CD4-positive, alpha-beta T cell treated with Interferon alpha-2 for 1 hour (primary cell): ENCODE measurements at places on chromosomes 2 and 18.

GRCh38 chr2:17076533-17076932, 410.9 kb upstream of the CYRIA start:
- DNase-seq: no peak

DNA sequence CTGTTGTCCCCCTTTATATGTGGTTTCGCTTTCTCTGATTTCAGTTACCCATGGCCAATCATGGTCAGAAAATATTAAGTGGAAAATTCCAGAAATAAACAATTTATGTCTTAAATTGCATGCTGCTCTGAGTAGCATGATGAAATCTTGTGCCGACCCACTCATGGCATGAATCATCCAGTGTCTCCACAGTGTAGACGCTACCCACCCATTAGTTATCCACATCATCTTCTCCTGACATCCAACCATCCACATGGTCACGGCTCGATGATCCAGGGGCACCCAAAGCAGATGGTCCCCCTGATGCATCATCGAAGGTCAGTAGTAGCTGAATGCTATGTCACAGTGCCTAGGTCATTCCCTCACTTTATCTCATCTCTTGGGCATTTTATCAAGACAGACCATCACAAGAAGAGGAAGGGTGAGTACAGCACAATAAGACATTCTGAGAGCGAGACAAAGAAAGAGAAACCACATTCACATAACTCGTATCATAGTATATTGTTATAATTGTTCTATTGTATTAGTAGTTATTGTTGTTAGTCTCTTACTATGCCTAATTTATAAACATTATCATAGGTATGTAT, 44.1 kb upstream of the ACKR3 start:
- no peak for DNase-seq

GRCh38 chr2:213086050-213086449, 65.4 kb downstream of the IKZF2 start:
- DNase-seq: no peak

DNA sequence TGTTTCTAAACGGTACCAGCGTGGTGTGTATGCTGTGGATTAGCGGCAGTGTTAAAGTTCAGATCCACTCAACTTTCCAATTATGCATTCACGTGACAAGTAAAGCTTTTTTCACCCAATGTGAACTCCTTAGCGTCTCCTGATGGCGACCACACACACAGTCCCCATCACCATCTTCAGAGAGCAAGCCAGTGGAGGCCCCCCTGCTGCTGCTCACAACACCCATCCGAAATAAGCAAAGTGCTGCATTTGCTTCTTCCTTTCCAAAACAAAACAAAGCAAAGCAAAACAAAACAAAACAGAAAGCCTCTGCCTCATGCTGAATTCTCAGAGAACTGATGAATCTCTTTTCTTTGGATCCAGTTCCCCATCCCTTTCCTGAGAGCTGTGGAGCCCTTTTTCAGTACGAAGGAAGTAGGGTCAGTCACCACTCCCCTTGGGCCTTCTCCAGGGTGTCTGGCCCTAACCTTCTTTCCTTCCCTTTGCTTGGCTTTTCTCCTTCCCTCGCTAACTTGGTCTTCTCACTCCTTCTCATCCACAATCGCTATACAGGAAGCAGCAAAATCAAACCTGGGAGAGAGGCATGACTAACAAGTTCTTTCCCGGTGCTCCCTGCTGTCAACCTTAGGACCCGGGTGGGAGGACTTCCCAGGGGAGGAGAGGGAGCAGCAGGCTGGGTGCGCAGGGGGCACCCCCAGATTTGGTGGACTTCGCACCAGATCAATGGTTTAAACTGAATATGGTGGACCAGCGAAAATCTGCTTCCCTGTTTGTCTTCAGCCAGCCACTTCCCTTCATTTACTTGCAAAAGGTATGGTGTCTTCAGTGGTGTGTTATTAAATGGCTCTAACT, 56.0 kb downstream of the NRP2 start:
- no peak for DNase-seq

DNA sequence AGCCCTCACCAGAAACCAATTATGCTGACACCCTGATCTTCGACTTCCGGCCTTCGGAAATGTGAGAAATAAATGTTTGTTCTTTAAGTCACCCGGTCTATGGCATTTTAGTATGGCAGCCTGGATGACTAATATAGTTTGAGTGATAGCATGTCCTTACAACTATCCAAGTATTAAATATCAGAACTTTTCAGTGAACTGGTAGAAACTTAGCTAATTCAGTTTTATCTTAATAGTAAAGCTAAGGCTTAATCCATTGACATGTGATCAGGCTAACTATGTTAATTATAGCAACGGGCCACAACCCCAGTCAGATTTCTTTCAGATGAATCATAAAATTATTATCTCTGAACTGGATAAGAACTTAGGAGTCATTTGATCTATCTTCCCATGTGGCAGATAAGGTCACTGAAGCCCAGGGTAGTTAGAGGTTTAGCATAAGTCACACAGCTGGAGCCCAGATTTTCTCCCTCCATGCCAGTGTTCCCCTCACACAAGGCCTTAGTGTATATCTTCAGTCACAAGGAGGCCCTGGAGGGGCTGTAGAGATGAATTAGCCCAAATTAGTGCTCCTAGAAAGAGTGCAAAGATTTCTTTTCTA, 40.7 kb upstream of the UPP2 start:
- DNase-seq: no peak

- DNase-seq: no peak
These were observed 22.2 kb upstream of the TMEM87B start for GRCh38 chr2:112032689-112033465.

- no peak for DNase-seq
These were observed 19.9 kb upstream of the TMEM131 start for GRCh38 chr2:98015671-98016070.

DNA sequence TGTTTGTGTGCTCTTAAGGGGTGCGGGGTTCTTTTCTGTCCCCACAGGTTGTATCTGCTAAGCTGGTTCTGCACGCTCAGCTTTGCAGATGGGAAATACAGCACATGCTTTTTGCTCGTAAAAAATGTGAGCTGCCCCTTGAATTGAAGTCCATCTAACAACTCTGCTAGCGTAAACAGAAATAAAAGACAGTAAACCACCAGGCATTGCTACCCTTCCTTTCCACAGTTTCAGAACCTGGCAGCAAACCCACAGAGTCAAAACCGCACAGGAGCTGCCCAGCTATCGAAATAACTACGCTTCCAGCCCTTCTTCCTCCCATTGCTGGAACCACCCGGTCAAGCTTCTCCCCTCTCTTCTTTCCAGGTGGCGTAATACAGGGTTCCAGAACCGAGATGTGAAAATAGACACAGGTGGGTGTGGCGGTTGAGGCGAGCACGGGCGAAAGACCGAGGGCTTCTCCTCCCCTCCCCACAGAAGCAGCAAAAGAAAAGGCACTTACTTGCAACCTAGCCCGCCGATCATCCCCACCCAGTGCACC, 479 bp downstream of the SCN9A start:
- DNase-seq: no peak

DNA sequence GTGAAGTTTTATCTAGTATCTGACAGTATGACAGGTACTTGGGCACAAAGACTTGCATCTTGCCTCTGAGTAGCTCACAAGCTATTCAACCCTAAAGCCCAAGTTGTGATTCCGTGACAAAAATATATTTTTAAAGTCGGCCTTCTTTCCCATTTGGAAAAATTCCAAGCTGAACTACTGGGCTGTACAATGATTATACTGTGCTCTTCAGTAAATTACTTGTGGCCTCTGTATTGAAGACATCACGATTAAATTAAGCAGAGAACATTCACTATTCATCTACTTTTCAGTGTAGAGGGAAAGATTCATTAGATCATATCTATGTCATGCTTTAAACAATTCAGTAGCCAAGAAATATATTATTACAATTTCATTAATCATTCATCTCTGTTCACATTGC, 282.2 kb downstream of the CDH2 start:
- no peak for DNase-seq

- DNase-seq: no peak
These were observed 40.2 kb downstream of the METTL21A start for GRCh38 chr2:207584952-207585351.

- no peak for DNase-seq
These were observed 66.3 kb downstream of the DYM start for GRCh38 chr18:49394191-49394590.

DNA sequence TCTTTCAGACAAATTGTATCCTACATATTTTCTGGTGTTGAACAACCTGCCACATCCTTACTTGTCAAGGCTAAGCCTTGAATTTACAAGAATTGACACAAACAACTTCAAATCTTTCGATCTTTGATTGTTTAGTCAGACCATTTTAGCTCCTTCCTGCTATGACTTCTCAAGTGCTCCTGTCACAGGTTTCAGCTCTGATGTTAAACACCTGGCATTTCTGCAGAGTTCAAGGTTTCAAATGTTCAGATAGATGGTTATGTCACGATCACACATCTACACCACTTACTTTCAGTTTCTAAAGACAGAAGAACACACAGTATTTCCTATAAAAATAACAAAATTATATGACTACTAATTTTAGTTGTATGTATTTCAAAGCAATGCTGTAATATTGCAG, 84.0 kb downstream of the RND3 start:
- no peak for DNase-seq

DNA sequence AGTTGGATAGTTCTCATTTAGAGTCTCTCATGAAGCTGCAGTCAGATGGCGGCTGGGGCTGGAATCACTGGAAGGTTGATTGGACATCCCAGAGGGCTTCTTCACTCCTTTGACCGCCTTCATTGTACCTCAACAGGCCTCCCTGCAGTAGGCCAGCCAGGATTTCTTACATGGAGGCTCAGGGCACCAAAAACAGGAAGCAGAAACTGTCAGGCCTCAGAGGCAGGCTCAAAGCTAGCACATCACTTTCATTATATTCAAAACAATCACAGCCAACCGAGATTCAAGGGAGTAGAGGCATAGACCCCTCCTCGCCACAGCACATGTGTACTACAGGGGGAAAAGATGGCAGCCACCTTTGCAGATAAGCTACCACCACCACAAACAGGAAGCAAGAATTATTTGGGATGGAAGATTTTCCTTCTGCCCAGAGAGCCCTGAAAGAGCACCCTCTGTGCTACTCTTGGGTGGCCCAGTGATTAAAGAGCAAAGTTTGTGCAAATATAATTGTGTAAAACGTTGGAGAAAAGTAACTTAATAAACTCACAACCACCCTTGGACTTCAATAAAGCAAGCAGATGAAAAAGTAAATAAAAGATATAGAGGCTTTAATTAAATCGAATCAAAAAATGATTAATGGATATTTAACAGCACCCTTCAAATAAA, 155.3 kb downstream of the GFPT1 start:
- no peak for DNase-seq

DNA sequence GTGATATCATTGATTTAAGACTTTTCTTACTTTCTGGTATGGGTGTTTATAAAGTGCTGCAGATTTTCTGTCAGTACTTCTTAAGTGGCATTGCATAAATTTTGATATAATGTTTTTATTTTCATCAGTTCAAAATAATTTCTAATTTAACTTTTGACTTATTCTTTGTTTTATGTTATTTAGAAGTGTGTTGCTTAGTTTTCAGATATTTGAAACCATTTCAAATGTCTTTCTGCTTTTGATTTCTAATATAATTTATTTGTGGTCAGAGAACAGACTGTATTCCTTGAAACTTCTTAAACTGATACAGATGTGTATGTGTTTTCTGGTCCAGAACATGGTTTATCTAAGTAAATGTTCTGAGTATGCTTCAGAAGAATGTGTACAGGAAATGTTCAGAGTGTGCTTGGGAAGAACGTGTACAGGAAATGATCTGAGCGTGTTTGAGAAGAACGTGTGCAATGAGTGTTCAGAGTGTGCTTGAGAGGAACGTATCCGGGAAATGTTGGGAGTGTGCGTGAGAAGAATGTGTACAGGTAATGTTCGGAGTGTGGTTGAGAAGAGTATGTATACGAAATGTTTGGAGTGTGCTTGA, 265.7 kb upstream of the HS6ST1 start:
- DNase-seq: no peak

- DNase-seq: peak; percentile 31
These were observed 478.8 kb downstream of the PTPRM start for GRCh38 chr18:8045884-8046281.

- DNase-seq: no peak
These were observed 331.5 kb downstream of the HRH4 start for GRCh38 chr18:24791751-24792545.

GRCh38 chr2:56898986-56899385, 715.2 kb downstream of the CCDC85A start:
- DNase-seq: no peak

DNA sequence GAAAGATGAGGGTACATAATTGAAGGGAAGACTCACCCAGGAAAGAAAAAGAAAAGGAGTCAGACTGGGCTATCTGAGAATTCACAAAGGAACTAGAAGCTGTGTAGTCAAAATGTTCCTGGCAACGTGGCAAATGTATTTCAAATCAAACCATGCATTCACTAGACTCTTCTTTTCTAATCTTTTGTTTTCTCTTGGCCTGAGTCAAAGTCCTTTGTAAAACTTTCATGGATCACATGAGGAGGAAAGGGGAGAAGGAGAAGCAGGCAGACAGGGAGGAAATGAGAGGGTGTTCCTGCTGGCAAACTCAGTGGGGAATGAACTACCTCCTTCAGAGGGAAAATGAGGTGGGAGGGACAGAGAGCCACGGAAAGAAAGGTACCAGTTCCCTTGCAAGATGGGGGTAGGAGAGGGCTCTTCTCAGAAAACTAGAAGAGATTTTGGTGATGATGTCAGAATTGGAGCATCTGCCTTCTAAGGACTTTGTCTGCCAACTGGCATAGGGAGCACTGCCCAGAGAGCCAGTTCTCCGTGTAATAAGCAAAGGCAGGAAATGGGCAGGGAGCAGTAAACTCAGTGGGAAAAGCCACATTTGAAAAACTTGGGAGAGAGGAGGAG, 51.4 kb downstream of the SLC8A1 start:
- no peak for DNase-seq

DNA sequence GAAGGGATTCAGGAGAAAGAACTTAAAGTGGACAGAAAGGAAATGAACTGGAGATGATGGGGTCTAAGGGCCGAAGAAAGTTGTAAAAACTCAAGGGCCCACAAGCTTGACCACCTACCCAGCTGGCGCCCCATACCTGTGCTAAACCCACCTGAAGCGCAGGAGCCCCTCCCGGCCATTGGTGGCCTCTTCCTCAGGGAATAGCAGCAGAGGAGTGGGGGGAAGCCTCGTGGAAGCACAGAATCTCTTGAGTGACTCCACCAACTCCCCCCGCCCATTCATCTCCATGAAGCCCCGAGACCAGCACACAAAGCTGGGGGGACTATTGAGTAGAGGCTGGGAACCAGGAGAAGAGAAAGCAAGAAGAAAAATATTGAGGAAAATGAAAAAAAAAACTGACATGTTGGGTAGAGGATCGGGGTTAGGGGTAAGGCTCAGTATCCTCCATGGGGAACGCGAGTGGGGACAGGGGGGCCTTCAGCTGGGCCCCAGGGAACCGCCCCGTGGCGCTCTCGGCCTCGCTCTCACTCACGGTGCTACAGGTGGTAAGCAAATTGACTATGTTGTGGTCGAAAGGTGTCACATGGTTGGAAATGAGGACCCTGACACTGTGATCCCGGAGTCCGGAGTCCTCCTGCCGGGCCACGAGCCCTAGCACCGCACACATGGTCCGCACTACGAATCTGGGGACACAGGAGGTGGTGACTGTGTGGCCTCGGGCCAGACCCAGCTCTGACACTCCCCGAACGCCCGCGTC, 728 bp downstream of the AUP1 start:
- DNase-seq: peak; percentile 38
